WTC11 (cell line): ENCODE measurements at places on chromosomes 1 and 21.

GRCh38 chr1:45894921-45895320, 91.5 kb downstream of the MAST2 start:
- no peak for DNase-seq

GRCh38 chr1:7379441-7379971, 391.6 kb upstream of the VAMP3 start:
- DNase-seq: peak; percentile 36

DNA sequence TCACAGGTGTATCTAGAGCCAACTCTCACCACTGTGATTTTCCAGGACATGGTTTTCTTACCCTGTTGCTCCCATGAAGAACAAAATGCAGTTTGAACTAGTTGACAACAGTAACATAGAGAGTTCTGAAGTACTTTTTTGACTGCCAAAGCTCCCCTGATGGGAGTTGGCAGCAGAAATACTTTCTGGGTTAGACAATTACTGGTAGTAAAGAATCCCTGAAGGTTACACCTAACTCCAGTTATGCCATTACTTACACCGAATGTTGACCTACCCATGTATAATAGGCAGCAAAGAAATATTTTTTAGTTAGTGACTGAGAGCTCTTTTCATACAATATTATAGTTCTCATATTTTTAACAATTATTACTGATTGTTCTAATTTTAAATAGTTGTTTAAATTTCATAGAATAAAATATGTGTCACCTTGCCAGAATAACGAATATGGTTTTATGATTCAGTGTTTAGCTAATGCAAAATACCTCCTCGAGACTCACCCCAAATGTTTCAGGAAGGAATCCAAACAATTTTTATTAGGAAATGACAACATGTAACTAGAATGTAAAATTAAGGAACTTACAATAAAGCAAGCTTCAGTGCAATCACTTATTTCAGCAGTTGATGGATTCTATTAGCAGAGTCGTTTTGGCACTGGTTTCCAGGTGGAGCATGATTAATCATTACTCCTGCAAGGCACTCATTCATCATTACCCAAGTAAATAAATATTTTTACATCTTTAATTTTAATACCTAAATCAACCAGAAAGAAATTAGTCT, 237.6 kb downstream of the MRPL39 start:
- DNase-seq: no peak

GRCh38 chr1:232579958-232580941, 49.7 kb downstream of the SIPA1L2 start:
- DNase-seq: no peak

DNA sequence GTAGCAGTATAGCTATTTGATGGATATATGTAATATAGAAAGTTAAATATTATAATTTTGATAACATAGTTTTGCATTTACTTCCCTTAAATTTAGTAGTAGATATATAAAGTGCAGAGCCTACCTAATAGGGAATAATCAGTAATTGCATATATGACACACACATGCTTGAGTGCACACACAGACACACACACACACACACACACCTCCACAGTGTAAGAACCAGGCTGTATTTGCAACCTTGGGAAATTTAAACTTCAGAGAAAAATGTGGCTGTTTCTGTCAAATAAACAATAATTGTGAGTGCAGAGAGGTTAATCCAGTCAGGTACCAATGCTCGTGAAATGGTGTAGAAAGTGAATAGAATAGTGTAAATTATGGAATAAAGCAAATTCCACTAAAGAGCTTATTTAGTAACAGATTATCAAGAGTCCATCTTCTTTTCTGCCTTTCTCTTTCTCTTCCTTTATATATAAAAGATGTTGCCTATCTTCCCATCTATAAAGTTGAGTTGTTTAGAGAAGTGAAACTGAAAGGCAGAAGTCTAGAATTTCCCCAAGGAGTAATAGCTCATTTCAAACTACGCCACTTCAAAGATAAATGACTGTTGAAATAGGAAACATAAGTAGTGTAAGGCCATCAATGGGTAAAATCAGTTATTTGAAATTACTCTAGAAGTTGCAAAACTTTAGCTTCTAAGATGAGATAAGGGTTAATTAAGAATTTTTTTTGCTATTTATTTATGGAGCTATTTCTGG, 273.7 kb downstream of the SRGAP2C start:
- no peak for DNase-seq

- no peak for DNase-seq
These were observed 7.7 kb downstream of the IFI6 start for GRCh38 chr1:27664291-27664690.

GRCh38 chr1:74343216-74343615, 108.0 kb downstream of the TNNI3K start:
- peak; percentile 16 for DNase-seq

DNA sequence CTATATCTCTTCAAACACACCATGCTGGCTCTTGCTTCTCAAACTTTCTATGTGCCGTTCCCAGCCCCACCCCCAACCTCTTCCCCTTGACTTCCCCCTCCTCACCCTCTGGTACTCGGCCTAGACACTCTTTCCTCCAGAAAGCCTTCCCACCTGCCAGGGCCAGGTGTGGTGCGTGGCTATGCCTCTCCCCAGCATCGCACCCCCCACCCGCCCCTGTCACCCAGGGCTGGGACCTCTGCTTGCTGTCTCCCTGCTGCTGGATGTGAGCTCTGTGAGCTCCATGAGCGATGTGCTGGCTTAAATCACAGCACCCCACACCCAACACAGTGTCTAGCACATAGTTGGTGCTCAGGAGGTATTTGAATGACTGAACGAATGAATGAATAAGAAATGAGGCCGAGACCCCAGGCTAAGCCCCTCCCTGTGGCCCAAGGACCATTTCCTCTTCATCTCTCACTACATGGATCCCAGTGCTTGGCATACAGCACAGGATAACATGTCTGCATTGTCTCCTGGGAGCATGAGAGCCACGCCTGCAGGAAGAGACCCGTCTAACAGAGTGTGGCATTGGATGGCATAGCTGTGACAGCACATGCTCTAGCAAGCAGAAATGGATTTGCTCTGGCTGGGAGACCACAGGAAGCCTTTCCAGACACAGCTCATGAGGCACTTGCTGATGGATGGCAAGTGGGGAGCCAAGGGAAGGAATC, 19.7 kb downstream of the TNNT2 start:
- DNase-seq: peak; percentile 4

- peak; percentile 55 for DNase-seq
These were observed 1.0 kb downstream of the TMEM200B start for GRCh38 chr1:29122682-29123052.

DNA sequence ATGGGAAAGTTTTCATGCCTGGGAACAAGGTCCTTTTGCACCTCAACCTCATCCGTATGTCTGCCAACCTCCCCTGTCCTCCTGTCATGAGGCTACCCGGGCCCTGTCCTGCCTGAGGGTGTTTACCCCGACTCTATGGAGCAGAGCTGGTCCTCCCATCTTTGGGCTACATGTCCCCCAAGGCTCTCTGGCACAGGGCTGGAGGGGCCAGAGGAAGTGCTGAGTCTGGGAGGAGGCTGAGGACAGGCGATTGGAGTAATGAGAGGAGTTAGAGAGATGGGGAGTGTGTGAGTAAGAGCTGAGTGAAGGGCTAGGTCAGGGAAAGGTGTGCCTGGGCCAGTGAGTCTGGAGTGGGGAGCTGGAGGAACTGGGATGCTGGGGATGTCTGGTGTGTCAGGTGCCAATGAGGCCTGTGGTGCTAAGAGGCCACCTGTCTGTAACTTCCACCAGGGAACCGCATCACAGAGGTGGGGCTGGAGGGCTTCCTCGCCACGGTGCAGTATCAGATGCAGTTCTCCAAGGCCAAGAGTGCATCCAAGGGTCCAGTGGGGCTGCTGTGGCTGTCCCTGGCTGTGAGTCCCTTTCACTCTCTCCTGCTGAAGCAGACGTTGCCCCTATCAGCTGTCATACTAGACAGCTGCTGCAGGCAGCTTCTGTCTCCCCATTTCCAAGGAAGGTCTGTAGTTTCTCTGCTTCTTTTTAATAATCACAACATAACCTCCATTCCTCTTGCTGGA, 11.7 kb downstream of the LRRC71 start:
- DNase-seq: no peak

GRCh38 chr1:164577291-164577690, 18.3 kb downstream of the PBX1 start:
- DNase-seq: no peak

DNA sequence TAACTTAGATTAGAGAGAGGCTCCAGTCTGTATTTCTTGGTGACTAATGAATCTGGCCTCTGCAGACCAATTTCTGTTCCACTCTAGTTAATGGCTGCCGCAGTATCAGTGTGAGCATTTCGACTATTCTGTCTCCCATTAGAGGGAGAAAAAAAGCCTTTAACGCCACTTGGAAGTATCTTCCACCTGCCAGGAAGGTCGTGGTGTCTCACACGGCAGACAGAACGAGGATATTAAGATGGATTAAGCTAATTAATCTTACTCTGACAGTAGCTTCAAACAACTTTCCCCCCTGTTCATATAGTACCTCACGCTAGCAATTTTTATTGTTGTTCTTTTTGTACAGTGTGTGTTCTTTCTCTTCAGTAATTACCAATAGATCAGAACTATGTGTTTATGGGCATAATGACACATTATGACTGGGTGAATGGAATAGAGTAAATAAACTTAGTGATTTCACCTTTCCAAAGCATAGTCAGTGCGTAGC, 153.8 kb downstream of the ADGRL2 start:
- DNase-seq: no peak

DNA sequence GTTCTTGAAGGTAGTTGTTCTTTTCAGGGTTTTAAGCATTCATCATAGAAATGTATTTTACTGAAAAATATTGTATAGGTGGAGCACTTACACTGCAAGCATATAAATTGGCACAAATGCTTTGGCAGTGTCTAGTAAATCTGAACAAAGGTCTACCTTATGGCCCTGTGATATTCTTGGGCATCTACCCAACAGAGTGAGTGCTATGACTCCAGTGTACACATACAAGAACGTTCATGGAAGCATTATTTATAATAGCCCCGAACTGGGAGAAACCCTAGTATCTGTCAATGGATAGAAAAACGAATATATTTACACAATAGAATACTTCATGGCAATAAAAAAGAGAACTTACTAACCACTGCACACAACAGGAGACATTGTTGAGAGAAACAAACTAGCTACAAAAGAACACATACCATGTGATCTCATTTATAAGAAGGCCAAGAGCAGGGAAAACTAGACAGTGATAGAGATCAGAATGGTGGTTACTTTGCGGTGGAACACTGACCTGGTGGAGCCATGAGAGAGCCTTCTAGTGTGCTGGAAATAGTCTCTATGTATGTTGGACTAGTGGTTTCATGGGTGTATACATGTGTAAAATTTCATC, 96.0 kb downstream of the MAB21L3 start:
- no peak for DNase-seq

DNA sequence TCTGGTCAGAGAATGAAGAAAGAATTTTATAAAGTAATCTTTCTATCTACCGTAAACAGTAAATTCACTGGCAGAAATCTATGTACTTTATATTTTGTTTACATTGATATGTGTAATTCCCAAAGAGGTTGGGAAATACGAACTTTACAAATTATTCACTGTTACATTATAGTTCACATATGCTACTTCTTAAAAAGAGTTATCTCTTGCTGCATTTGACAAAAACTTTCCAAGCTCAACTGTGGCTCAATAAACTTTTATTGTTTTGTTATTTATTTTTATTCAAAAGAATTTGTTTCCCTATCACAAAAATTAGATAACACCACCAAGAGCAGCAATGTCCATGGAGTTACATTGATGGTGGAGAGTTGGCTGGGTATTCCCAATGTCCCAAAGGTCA, 201.2 kb upstream of the TNR start:
- DNase-seq: no peak

GRCh38 chr1:162023547-162024501, at the start of gene OLFML2B:
Gene OLFML2B (minus strand): TSS chr1:162023869. CDS start chr1:162023430, 439 bp downstream.
- DNase-seq: peak; percentile 80

DNA sequence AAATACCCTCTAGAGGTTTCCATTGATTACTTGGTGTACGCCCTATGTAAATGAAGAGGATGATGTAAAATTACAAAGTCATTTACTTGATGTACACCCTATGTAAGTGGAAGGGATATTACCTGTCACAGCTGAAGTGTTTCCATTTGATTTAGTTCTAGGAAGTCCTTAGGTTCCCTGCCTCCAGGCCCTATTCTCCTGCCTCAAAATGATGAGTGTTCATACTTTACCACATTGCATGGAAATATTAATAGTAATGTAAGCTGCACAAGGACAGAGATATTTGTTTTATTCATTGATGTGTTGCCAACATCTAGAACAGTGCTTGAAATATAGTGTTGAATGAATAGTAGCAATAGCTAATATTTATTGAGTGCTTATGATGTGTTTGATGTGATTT, 9.5 kb upstream of the AK4 start:
- DNase-seq: no peak

DNA sequence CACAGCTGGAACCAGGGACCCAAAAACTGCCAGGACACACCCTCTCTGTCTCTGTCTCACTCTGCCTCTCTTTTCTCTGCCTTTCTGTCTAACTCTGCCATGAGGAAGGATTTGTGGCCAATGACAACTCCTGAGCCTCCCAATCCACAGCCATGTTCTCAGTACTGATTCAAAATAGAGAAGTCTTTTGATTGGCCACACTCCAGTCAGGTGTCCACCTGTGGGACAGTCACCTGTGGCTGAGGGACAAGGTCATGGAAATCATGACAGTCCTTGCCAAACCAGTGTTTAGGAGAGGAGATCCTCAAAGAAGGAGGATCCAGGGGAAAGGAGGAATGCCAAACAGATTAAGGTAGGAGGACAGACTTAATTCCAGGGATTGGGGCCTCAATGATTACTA, 15.8 kb downstream of the TINAGL1 start:
- DNase-seq: no peak
